ENCODE measurements at places on chromosomes 6 and 20. TPM values are rescaled to one million over a fixed set of nuclear protein-coding genes. Genes with fewer than 3 reads are reported as not detected.

DNA sequence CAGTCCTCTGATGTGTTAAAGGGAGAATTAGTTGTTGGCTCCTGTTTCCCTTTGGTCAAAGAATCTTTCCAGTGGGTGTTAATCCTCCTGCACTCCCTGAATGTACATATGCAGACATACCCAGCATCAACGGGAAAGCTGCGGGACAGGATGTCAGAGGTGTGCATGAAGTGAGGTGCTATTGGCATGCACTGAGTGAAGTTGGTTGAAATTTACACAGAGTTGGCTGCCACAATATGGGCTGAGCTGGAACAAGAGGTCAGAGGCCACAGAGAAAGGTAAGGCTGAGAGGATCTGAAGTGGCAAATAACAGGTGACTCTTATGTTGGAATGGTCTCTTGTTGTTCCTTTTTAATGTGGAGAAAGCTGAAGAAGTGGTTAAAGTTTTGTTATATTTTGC lies 82.7 kb upstream of the AKIRIN2 start:
- no peak overlapping the region for H3K4me3 ChIP-seq
- H3K27me3 ChIP-seq, result no peaks in the 10 kb centered on the region
- no peak overlapping the region for H3K27ac ChIP-seq
- H3K36me3 ChIP-seq, result no peaks in the 10 kb centered on the region
- H3K4me1 ChIP-seq, result peaks cover 2% of the 10 kb centered on the region

- H3K27ac ChIP-seq, result no peak overlapping the region
- H3K36me3 ChIP-seq, result peaks cover 6% of the 10 kb centered on the region
- peaks cover 86% of the 10 kb centered on the region for H3K27me3 ChIP-seq
- DNase-seq, result no peak
- H3K4me3 ChIP-seq, result no peak overlapping the region
These were observed 24.2 kb upstream of the SIRPA start for GRCh38 chr20:1870792-1871550.

- no peaks in the 10 kb centered on the region for H3K36me3 ChIP-seq
- no peak overlapping the region for H3K27ac ChIP-seq
- H3K4me1 ChIP-seq, result no peaks in the 10 kb centered on the region
- no peaks in the 10 kb centered on the region for H3K27me3 ChIP-seq
These were observed 152.4 kb downstream of the KIF6 start for GRCh38 chr6:39572661-39573340.

GRCh38 chr6:11653028-11653583 lies 115.6 kb downstream of the TMEM170B start:
- no peak for DNase-seq
- peaks cover 9% of the 10 kb centered on the region for H3K4me1 ChIP-seq
- no peak overlapping the region for H3K4me3 ChIP-seq
- H3K27ac ChIP-seq, result no peak overlapping the region
- peaks cover 3% of the 10 kb centered on the region for H3K36me3 ChIP-seq

- no peak overlapping the region for H3K4me3 ChIP-seq
- H3K27me3 ChIP-seq, result no peaks in the 10 kb centered on the region
- no peaks in the 10 kb centered on the region for H3K4me1 ChIP-seq
- H3K27ac ChIP-seq, result peak overlapping the region; percentile 16
- DNase-seq, result no peak
These were observed 681.0 kb upstream of the GJE1 start for GRCh38 chr6:141451511-141452353.

- H3K36me3 ChIP-seq, result peaks cover 5% of the 10 kb centered on the region
- peaks cover 32% of the 10 kb centered on the region for H3K4me1 ChIP-seq
- H3K27ac ChIP-seq, result peak overlapping the region; percentile 100
- H3K4me3 ChIP-seq, result no peak overlapping the region
- DNase-seq, result no peak
- H3K27me3 ChIP-seq, result no peaks in the 10 kb centered on the region
These were observed 28.4 kb downstream of the POFUT1 start for GRCh38 chr20:32236048-32236533.

DNA sequence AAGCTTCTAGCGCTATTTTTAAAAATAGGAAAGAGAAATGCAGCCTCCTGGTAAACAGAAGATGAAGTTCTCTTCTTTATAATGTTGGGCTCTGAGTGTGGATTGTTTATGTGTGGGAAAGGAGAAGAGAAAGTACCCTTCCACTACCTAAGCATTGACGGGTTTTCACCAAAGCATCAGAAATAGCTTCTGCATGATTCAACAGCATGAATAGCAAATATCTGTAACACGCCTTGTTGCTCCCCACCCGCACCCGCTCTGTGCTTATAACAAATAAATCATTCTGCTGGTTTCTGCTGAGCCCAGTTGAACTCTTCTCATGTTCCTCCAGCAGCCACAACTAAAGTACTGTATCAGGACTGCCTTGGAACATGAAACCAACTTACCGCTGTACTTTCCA lies 20.7 kb downstream of the TXLNB start:
- no peaks in the 10 kb centered on the region for H3K27me3 ChIP-seq
- H3K4me1 ChIP-seq, result peaks cover 6% of the 10 kb centered on the region
- no peak overlapping the region for H3K27ac ChIP-seq

The AKAP12 gene
- total RNA-seq, result 0.18 TPM

The MACROD2 gene
- 0.85 TPM for total RNA-seq

The TFAP2C gene
- not detected for total RNA-seq
